Stimulated activated CD4-positive, alpha-beta T cell treated with anti-CD3 and anti-CD28 coated beads, Interleukin-4, amount 100 ng/mL, for 24 hours (primary cell): ENCODE measurements at places on chromosomes 7 and 10.
A peak's percentile ranks its signal among the peaks of the same experiment; 100 is the strongest.

- no peak for DNase-seq
Observed at GRCh38 chr7:136312592-136312991, 335.4 kb upstream of the MTPN start.

- no peak for DNase-seq
Observed at GRCh38 chr7:22443370-22444180, 56.4 kb downstream of the STEAP1B start.

GRCh38 chr10:12055732-12056131 lies 13.0 kb upstream of the DHTKD1 start:
- no peak for DNase-seq

GRCh38 chr10:75764974-75765788 lies 333.8 kb downstream of the LRMDA start:
- DNase-seq, result no peak

- no peak for DNase-seq
Observed at GRCh38 chr10:60235001-60235400, 154.7 kb downstream of the ANK3 start.

DNA sequence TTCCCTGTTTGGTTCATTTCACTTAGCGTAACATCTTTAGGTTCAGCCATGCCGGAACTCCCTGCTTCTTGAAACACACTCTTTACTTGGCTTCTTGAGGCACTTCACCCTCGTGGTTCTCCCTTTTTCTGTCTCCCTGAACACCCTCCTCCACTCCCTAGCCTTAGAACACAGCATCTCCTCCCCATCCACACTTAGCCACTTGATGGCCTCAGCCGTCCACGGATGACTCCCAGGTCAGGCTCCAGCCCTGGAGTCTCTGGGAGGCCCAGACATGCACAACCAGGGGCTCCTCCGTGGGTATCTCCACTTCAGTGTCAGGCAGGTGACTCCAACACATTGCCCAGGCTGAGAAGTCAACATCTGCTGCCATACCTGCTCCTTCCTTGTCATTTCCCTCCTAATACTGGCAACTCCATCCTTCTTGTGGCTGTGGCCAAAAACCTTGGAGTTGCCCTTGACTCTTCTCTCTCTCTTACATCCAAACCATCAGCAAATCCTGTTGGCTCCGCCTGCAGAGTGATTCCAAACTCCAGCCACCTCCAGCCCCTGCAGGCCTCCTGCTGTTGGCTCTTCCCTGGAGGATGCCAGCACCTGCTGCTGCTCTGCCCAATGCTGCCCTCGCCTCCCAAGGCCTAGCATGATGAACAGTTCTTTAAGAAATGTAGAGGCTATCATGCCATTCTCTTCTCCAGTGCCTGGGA lies 8.4 kb upstream of the INMT start:
- DNase-seq, result no peak

GRCh38 chr7:138878856-138879255 lies 80.9 kb upstream of the ATP6V0A4 start:
- no peak for DNase-seq

DNA sequence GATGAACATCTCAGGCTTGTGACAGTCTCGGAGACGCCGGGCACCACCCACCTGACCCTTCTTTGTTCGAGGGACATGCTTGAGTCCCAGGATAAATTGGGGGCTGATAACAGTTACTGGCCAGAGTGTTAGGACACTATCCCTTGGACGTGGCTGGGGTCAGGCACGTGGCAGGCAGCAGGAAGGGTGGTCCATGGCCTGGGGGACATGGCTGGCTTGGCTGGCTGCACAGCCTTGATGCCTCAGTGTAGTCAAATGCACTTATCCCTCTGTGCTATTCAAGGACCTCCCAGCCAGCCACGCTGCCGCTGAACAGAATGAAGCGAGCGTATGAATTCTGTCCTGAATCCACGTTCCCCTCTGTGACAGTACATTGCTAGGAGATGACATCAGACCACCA lies 662.0 kb upstream of the FOXK1 start:
- DNase-seq, result no peak

- peak; percentile 17 for DNase-seq
Observed at GRCh38 chr7:94395141-94396036, 694 bp downstream of the COL1A2 start.

- DNase-seq, result no peak
Observed at GRCh38 chr10:76902949-76903348, 734.7 kb downstream of the KCNMA1 start.

- no peak for DNase-seq
Observed at GRCh38 chr7:43726466-43726865, 2.9 kb downstream of the COA1 start.

GRCh38 chr7:107998660-107999480 lies 4.1 kb downstream of the LAMB1 start:
- no peak for DNase-seq

DNA sequence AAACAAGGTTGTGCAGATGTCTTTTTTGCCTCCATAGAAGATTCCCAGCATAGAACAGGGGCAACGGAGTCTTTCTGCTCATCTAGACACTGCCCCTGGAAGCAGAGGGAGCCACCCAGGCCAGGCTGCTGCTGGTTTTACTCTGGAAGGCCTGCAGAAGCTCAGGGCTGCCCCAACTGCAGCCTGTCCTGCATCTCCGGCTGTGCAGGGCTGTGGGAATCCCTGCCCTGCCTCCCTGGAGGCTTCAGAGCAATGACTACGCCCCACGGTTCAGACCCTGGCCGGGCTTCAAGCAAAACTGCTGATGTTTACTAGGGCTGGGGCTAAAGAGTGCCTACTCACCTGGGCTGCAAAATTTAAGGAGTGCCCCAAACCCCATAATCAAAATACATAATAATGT lies 43.9 kb downstream of the GHRHR start:
- no peak for DNase-seq

GRCh38 chr10:58590152-58590840 lies 77.6 kb downstream of the BICC1 start:
- no peak for DNase-seq

- no peak for DNase-seq
Observed at GRCh38 chr10:117135026-117135372, 3.1 kb downstream of the VAX1 start.

DNA sequence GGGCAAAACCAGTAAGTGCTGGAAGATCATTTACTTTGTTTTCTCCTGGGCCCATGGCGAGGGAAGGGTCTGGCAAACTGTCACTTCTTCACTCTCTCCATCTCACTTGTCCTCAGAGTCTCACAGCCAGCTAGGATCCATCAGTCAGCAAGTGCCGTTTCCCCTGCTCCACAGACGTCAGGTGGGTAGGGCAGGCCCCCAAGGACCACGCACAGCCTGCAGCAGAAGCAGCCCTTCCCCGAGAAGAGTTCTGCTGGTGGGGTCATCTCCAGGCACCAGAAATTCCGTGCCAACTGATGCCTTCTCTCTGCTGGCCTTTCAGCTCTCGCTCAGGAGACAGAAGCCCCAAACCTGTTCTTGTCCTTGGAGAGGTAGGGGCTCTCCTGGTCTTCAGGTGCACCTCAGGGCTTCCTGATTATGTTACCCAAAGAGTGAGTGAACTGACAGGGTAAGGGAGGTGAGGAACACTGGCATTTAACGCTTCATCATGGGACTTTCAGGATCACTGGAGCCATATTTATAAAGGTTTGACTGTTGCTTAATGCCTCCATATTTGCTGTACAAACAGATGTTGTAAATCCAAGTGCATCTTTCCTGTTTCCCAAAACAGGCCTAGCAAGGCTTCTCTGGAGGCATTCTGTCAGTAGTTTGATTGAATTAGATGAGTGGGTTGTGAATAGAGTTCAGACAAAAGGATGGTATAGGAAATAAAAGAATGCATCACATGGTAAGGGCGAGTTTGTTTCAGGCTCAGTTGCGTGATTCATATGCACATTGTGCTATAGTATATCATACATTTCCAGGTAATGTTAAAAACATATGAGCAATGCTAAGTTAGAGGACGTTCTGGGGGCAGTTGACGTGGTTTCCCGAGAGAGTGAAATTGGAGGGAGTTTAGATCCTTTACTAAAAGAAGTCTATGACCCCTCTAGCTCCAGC lies 13.7 kb upstream of the TSPAN15 start:
- no peak for DNase-seq

DNA sequence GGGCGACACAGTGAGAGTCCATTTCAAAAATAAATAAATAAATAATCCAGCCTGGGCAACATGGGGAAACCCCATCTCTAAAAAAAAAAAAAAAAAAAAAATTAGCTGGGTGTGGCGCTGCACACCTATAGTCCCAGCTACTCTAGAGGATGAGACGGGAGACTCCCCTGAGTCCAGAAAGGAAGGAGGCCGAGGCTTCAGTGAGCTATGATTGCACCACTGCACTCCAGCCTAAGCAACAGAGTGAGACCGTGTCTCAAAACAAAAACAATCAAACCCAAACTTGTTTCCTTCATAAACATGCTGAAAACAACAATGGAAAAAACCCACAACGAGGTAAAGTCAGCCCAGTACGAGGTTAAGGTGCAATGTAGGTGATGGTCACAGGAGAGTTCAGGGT lies 1.2 kb downstream of the COX19 start:
- no peak for DNase-seq

DNA sequence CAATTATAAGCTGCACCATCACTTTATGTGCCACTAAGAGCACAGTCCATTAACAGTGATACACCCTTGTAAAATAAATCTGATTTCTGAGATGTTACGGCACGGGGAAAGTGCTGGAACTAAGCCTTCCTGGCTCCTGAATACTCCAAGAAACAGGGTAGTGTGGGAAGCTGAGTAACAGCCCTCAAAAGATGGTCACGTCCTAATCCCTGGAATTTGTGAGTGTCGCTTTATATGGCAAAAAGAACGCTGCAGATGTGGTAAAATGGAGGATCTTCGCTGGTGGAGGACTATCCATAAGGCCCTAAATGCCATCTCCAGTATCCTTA lies 13.5 kb downstream of the ESYT2 start:
- DNase-seq, result no peak

DNA sequence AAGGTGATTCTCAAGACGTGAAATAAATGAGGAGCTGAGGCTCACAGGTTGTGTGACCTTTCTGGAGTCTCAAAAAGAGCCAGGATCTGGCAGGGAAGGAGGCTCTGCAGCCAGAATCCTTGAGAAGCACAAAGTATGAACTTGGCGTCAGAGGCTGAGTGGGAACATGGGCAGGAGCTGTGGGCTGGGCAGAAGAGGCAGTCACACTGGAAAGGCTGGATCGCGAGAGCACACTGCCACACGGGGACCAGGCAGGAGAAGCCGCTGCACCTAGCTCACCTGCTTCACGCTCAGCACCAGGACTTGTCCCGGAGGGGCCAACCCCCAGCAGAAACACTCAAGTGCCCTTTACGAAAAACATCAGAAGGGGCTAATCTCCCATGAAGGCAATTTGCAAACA lies 535.0 kb downstream of the TNS3 start:
- DNase-seq, result no peak

- no peak for DNase-seq
Observed at GRCh38 chr7:37494926-37495325, 46.3 kb upstream of the ELMO1 start.

GRCh38 chr10:28935061-28935460 lies 257.7 kb downstream of the BAMBI start:
- DNase-seq, result no peak

- peak; percentile 53 for DNase-seq
Observed at GRCh38 chr7:140673063-140673773, 473 bp downstream of the ADCK2 start.

- no peak for DNase-seq
Observed at GRCh38 chr7:35647171-35647574, 47.8 kb downstream of the HERPUD2 start.
